Activated T-helper 17 cell treated with anti-CD3 and anti-CD28 coated beads, Interleukin-2, amount 50 U/mL, for 72 hours (primary cell): ENCODE measurements at places on chromosomes 5 and 9.

GRCh38 chr5:118095115-118095514, 893.2 kb downstream of the DTWD2 start:
- no peak for ATAC-seq

DNA sequence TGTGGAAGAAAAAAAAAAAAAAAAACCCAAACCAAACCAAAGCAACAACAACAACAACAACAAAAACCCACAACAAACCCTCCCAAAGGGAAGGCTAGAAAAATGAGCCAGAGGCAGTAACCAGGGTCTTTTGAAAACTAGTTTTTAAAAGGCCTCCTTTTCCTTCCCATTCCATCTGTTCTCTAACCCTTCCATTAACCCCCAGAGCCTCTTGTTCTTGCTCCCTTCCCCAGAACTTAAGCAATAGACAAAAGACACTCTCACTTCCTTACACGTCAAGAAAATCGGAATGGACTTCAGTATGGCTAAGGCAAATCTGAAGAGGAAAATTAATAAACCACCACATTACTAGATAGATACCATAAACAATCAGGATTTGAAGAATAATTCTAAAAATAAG, 292.8 kb downstream of the ARL15 start:
- no peak for ATAC-seq

GRCh38 chr5:35598707-35599370, 18.8 kb upstream of the SPEF2 start:
- ATAC-seq: no peak

GRCh38 chr5:131373265-131373664, 109.4 kb downstream of the CDC42SE2 start:
- ATAC-seq: peak; percentile 37

GRCh38 chr9:27365707-27366376, 68.9 kb upstream of the EQTN start:
- peak; percentile 95 for ATAC-seq

GRCh38 chr5:167918813-167919483, 372.5 kb upstream of the WWC1 start:
- no peak for ATAC-seq

- ATAC-seq: no peak
Observed at GRCh38 chr5:36763454-36763853, 113.1 kb upstream of the NIPBL start.

- no peak for ATAC-seq
Observed at GRCh38 chr5:101969742-101970141, 326.3 kb downstream of the SLCO4C1 start.

- no peak for ATAC-seq
Observed at GRCh38 chr5:8473827-8474568, 605.0 kb downstream of the MTRR start.

- no peak for ATAC-seq
Observed at GRCh38 chr9:125556046-125556721, 150.8 kb downstream of the MAPKAP1 start.

GRCh38 chr5:66958201-66958979, 238.2 kb downstream of the CD180 start:
- ATAC-seq: no peak

GRCh38 chr5:56025151-56025885, 30.6 kb upstream of the IL6ST start:
- ATAC-seq: no peak

DNA sequence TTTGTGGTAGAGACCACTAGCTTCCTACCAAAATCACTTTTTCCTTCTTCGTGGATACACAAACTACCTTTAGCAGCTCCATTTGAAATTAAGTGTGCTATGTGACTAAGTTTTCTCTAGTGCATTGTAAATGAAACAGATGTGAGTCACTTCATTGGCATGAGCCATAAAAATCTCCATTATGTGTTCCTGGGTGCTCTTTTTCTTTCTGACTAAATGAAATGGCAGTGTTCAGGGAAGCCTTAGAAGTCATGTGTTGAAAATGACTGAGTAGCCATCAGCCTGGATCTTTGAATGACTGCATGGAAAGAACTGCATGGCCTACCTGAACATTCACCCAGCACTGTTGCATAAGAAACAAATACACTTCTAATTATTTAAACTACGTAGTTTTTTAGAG, 107.9 kb downstream of the NDUFAF2 start:
- ATAC-seq: peak; percentile 78
